Activated naive CD4-positive, alpha-beta T cell treated with anti-CD3 and anti-CD28 coated beads for 36 hours (primary cell): ENCODE measurements at places on chromosomes 2 and 18. TPM values are rescaled to one million over a fixed set of nuclear protein-coding genes. Genes with fewer than 3 reads are reported as not detected.

GRCh38 chr2:96423828-96424227 lies 81.3 kb downstream of the NEURL3 start:
- DNase-seq = no peak

GRCh38 chr18:38786906-38787305 lies 1221.3 kb upstream of the CELF4 start:
- no peak for DNase-seq

- no peak for DNase-seq
These were observed 209.2 kb upstream of the STON1 start for GRCh38 chr2:48320742-48321141.

GRCh38 chr2:58067001-58067400 lies 20.4 kb downstream of the VRK2 start:
- DNase-seq = no peak

GRCh38 chr18:67589325-67589724 lies 72.8 kb upstream of the DSEL start:
- DNase-seq = no peak

GRCh38 chr18:48356909-48357631 lies 52.1 kb downstream of the ZBTB7C start:
- no peak for DNase-seq

The LIMS2 gene
- total RNA-seq = 14.6 TPM

DNA sequence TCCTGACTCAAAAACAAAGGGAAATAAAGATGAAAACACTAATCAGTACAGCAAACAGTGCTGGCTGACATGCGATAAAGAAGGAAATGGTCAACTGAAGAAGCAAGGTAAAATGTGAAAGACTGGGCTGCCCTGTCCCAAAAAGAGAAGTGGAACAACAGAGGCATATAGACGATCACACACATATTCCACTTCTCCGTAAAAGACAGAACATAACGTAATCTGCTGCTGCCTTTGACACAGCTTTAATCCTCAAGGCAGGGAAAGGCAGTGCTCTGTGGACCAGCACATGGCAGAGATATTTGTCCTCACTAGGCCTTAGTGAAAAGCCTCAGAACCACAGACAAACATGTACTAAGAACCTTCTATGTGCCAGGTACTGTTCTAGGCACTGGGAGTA lies 24.3 kb upstream of the REL start:
- DNase-seq = no peak

The APCDD1 gene
- total RNA-seq = not detected

DNA sequence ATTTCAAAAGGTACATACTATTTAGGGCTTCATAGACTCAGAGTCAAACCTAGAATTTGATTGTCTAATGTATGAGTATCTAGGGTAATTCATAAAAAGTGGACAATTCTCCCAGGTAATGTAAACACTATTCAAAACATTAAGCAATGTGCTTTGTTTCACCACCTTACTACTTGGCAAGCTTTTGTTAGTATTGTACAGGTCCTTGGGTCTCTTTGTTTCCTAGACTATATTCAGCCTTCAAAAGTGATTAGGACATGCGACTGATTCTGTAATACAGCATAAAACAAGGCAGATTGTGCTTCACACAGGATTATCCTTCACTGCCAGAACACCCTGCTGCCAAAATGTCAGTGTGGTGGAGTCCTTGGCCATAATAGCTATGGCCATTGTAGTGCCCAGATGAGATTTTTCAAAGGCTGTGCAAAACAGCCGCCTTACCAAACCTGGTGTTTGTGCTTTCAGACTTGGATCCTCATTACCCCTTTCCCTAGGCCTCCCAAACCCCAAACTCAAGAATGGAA lies 90.1 kb upstream of the CAVIN2 start:
- DNase-seq = no peak

- no peak for DNase-seq
These were observed 371.3 kb upstream of the HS6ST1 start for GRCh38 chr2:128689971-128690370.

DNA sequence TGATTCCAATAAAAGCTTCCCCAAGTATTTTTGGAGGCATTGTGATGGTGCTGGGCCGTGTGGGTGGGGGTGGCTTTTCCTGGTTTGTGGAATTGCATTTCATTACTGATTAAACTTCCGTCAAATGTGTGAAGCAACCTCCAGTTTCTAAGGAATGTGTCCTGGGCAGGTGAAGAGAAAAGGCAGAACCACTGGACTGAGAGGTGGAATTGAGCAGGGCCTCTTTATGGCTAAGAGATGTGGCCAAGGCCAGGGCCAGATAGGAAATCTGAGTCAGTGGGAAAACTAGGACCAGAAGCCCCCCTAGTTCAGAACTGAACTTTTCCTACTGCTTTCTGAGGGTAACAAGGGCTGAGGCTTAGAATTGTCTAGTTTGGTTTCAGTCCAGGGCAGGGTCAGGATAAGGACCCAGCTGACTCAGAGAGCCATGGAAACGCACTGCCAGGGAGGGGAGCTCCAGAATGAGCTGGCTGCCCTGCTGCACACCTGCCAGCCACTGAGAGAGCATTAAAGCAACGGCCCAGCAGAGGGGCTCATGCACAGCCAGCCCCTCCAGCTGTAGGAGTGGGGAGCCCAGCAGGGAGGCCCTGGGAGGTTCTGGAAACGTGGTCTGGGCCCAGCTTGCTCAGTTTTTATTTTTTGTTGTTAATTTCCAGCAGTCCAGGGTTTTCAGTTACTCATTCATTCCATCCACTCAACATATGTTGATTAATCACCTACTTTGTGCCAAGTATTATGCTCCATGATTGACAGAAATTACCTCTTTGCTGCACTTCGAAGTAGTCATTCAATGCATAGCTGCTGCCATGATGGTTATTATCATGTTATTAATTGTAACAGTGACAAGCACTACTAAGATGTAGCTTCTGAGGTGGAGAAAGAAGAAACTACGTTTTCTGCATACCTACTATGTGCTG lies 156.1 kb downstream of the MSH2 start:
- DNase-seq = no peak

DNA sequence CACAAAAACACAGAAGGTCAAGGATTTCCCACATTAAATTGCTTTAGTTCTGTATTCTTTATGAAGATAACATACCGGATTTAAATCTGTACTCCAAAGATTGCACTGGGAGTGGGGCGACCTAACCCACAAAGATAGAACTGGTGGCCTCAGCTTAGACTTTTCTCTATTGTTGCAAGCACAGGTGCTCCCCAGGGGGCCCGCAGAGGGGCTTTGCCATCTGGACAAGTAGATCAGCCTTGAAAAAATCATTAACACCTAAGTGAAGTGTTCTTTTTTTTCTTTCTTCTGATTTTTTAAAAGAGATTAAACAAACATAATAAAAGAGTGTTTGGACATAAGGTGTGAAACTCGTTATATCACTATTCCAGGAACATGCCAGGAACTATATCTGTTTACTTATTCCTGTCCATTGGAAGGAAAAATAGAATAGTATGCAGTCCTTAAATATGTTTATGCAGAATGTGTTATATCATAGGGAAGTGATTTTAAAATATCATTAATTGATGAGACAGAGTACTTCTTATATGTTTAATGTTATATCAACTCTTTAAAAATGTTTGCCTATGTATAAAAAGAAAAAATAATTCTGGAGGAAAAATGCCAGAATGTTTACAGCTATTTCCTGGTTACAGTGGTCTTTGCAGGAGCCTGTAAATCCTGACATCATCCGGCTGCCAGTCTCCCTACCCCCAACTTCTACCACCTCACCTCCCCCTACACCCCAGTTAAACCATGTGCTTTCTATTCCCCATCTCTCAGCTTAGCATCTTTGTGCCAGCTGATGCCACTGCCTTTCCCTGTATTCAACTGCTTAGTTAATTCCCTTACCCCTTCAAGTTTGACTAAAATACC lies 679.2 kb downstream of the CNTNAP5 start:
- no peak for DNase-seq
